ENCODE measurements at places on chromosomes 5 and 9.
A peak's percentile ranks its signal among the peaks of the same experiment; 100 is the strongest.

- DNase-seq, result no peak
Observed at GRCh38 chr5:40518485-40518917, 161.2 kb upstream of the PTGER4 start.

DNA sequence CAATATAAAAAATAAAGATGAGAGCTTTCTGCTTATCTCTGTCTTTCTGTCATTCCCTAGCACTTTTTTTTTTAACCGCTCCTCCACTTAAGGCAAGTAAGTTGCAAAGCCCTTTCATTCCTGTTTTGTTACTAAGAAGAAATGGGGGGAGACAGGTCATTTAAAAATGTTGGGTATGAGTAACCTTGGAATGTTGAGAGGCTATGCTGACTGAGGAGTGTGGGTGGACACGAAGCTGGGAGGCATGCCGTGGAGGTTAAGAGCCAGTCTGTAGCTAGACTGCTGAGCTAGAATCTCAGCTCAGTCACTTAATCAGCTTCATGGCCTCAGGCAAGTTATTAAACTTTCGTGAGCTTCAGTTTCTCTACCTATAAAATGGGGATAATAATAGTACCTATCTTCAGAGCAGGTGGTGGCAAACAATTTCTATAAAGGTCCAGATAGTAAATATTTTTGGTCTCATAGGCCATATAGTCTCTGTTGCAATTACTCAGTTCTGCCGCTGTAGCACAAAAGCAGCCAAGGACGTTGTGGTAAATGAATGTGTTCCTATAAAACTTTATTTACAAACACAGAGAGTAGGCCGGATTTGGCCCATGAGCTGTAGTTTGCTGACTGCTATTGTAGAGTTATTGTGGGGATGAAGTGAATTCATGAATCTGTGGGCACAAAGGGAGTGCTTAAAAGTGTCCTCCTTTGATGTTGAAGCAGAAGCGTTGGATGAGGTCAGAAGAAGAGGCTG is 220.0 kb downstream of the GABBR2 start:
- no peak for DNase-seq

- no peak for DNase-seq
Observed at GRCh38 chr9:4298255-4299004, 1.4 kb downstream of the GLIS3 start.

GRCh38 chr9:90808890-90809685 is 7.5 kb downstream of the SYK start:
- DNase-seq, result no peak

GRCh38 chr5:66796305-66797292 is 200.4 kb downstream of the MAST4 start:
- DNase-seq, result no peak

DNA sequence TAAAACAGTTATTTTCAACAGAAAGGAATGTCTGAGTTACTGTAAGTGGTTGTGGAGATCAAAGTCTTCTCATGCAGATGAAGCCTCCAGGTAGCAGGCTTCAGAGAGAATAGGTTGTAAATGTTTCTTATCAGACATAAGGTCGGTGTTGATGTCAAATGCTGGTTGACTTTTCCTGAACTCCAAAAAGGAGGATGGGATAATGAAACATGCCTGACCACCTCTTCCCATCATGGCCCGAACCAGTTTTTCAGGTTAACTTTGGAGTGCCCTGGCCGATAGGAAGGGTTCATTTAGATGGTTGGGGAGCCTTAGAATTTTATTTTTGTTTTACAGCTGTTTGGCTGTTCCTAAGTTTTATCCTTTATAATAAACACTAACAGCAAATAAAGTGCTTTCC is 478.4 kb downstream of the ACTL7B start:
- no peak for DNase-seq

- DNase-seq, result no peak
Observed at GRCh38 chr5:133489632-133490031, 122.7 kb downstream of the FSTL4 start.

DNA sequence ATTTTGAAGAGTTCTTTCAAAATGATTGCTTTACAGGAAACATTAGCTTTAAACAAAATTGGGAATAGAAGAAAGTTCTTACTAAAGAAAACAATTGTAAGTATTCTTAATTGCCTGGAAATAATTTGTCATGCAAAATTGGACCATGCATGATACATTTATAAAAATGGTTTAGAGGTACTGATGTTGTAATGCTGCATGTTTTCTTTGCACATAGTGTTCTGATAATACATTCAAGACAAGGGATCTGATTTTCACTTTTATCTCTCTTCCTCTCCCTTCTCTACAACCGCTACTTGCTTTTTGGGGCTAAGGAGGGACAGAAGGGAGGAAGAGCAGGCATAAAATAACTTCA is 211.6 kb upstream of the MPDZ start:
- DNase-seq, result no peak

GRCh38 chr5:83917261-83917908 is 196.7 kb upstream of the HAPLN1 start:
- no peak for DNase-seq

- no peak for DNase-seq
Observed at GRCh38 chr5:60248901-60249300, 355.4 kb upstream of the PDE4D start.

GRCh38 chr5:51539232-51539631 is 156.0 kb downstream of the ISL1 start:
- no peak for DNase-seq

DNA sequence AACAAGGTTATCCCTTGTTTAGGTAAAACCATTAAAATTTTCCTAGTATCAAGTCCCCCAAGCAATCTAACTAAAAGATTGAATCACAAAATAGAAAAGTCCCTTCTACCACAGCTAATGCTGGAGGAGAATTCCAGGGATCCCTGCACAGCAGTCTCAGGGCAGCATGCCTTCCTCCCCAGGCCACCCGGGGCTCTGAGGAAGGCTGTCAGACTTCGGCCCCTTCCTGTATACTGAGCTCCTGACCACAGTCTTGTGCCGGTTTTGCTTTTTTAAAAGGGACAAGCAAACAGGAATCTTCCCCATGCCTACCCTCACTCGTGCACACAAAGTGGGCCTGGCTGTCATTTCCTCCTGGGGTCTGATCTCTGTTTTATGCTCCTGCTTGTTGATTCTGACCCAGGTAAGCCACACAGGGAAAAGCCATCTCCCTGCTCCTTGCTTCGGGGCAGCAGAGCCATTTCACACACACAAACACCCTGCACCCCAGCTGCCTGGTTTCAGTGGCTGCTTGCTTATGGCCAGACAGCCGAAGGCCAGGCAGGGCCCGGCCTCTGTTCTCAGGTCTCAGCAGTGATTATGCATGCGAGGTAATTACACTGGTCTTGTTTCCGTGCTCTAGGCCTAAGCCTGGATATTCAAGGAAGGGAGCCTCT is 211.9 kb downstream of the NXNL2 start:
- DNase-seq, result no peak

- no peak for DNase-seq
Observed at GRCh38 chr5:33817301-33817700, 74.5 kb downstream of the ADAMTS12 start.

GRCh38 chr5:137200906-137201700 is 298.0 kb downstream of the SPOCK1 start:
- no peak for DNase-seq

GRCh38 chr9:69579032-69579758 is 93.0 kb downstream of the APBA1 start:
- DNase-seq, result no peak

DNA sequence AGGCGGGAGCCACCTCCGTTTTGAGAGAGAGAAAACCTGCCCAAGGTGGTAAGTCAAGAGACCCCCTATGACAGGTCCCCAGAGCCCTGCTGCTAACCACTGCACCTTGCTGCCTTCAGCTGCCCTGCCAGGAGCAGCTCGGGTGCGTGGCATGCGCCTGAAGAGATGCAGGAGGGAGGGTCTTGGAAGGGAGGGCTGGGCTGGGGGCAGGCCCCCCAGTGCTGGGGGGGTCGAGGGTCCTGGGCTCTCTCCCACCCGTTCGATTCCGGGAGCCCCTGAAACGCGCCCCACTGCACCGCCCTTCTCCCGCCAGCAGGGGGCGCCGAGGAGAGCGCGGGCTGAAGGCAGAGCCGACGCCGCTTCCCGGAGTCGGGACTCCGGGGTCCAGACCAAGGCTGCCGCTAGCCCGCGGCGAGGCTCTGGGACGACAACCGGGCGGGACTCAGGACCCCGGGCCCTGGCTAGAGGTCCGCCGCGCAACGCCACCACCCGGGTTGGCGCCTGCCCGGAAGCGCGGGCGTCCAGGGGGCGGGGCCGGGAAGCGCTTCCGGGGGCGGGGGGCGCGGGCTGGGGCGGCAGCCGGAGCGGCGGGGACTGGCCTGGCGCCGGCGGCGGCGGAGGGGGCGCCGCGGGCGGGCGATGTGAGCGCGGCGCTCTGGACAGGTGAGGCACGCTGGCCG is at the start of gene ZBTB34:
ZBTB34 (plus strand) TSS at position 563 of the 680 bp plus-strand sequence. CDS start 18,761 bp downstream, outside the sequence.
- peak; percentile 58 for DNase-seq

GRCh38 chr9:76882686-76883085 is 23.2 kb downstream of the PRUNE2 start:
- DNase-seq, result no peak

GRCh38 chr5:54644226-54644625 is 126.7 kb downstream of the SNX18 start:
- DNase-seq, result no peak

DNA sequence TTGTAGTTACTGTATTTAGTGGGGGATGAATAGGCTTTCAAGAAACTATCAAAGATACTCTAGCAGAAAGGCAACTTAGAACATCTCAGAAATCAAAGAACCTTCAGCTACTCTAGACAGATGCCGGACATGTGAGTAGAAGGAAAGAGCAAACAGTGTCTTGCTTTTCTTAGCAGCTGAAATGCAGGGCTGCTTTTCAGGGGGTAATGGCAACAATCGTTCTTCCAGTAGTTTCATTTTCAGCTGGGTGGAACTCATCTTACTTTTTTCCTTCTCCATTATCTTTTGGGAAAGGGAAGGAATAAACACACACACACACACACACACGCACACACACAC is 281.6 kb downstream of the CRB2 start:
- no peak for DNase-seq

GRCh38 chr5:99775189-99775588 is 760.0 kb upstream of the FAM174A start:
- DNase-seq, result no peak

DNA sequence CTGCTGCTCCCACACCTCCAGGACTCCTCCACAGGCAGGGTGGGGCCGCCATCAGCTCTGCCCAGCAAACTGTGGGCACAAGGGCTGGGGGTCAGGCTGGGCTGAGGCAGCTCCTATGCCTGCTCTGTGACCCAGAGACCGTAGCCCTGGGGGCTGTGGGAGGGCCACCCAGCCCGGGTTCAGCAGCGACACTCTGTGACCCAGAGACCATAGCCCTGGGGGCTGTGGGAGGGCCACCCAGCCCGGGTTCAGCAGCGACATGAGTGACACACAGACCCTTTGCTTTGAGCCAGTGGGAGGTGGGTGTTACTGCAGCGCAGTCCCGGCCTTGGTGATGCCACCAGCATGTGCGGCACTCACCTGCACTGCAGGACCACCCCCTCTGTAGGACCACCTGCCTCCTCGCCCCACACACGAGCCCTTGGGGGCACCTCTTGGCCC is 118.9 kb upstream of the LPCAT1 start:
- DNase-seq, result no peak

GRCh38 chr5:111927191-111927590 is 170.2 kb upstream of the NREP start:
- no peak for DNase-seq

- no peak for DNase-seq
Observed at GRCh38 chr5:16704945-16705344, 88.1 kb upstream of the RETREG1 start.

GRCh38 chr9:95021166-95021886 is 294.8 kb downstream of the AOPEP start:
- no peak for DNase-seq

DNA sequence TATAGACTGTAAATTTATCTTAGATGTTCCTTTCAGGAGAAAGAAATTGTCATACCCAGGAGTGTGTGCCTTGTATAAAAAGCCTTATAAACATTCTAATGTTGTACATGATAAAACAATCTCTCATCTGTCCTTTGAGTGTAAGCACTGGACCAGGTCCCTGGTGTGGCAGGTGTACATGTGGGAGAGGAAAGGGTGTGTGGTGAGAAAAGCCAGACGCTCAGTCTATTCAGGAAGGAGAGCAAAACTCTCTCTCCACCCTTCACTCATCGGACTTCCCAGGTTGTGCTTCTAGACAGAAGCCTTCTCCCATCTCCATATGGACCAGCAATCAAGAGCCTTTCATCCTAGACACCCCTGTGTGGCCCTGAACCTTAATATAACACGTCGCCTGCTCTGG is 154.2 kb downstream of the ESM1 start:
- DNase-seq, result no peak

- no peak for DNase-seq
Observed at GRCh38 chr5:147348046-147348445, 113.2 kb downstream of the STK32A start.
